Activated B cell treated with CpG ODN at 0.5 μM for 24 hours (primary cell): ENCODE measurements at places on chromosomes 11 and 22.

GRCh38 chr11:515131-515530, 8.1 kb upstream of the RNH1 start:
- no peak for DNase-seq

- DNase-seq = no peak
Measured at GRCh38 chr11:125559888-125560287, 9.4 kb upstream of the EI24 start.

DNA sequence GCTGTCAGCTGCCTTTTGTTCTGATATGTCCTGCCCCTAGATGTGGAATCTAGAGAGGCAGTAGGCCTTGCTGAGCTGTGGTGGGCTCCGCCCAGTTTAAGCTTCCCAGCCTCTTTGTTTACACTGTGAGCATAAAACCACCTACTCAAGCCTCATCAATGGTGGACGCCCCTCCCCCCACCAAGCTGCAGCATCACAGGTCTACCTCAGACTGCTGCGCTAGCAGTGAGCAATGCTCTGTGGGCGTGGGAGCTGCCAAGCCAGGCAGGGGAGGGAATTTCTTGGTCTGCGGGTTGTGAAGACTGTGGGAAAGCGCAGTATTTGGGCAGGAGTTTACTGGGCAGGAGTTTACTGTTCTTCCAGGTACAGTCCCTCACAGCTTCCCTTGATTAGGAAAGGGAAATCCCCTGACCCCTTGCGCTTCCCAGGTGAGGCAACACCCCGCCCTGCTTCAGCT, 98.5 kb downstream of the SMCO4 start:
- no peak for DNase-seq

GRCh38 chr22:29936186-29936585, 53.2 kb downstream of the MTMR3 start:
- no peak for DNase-seq

DNA sequence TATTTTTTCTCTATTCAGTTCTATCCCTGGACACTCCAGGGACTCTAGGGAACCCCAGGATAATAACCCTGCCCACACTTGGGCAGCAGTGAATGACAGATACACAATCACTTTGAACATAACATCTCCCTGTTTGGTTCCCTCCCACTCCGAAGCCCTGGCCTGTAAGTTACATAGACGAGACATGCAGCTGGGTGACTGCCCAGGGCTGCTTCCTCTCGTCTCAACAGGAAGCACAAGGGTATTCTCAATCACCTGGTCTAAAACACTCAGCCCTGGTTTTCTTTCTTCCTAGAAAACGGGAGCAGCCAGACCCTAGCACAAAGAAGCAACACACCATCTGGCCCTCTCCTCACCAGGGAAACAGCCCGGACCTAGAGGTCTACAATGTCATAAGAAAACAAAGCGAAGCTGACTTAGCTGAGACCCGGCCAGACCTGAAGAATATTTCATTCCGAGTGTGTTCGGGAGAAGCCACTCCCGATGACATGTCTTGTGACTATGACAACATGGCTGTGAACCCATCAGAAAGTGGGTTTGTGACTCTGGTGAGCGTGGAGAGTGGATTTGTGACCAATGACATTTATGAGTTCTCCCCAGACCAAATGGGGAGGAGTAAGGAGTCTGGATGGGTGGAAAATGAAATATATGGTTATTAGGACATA, 19.4 kb downstream of the LAYN start:
- DNase-seq = no peak

GRCh38 chr11:46414879-46415278, 23.3 kb upstream of the CHRM4 start:
- DNase-seq = no peak

DNA sequence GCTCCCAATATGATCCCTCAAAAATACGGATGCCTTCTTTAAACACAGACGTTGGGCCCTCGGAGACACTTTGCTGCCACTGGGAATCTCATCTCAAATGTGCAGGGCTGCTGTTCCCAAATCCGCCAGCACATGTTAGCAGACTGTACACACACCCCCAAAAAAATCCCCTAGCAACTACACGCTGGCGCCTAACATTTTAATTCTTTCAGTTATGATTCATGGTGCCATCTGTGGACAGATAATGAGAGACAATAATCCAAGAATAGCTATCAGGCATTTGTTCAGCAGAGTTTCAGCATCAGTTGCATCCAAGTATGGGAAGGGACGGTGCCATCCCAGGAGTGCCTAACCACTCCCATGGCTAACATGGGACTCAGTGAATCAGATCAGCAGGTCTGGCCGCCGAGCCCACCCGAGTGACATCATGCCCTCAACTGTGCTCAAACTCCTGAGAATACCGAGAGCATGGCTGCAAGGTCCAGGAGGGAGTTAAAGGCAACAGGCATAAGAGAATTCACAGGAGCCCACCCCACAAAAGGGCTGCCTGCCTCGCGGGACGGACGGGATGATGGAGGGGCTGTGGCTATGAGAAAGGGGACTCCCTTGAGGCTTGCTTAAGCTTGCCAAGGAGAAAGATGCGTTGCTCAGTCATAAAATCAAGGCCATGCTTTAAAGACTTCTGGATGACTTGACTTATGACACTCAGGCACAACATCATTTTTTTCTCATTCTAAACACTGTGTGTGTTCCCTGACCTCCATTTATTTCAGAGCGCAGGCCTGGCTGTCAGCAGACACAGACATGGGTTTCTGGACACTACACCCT, 337.0 kb downstream of the SHANK2 start:
- DNase-seq = no peak

GRCh38 chr11:94831529-94831928, 63.4 kb downstream of the AMOTL1 start:
- no peak for DNase-seq

GRCh38 chr11:67349457-67349856, 3.9 kb downstream of the POLD4 start:
- no peak for DNase-seq

DNA sequence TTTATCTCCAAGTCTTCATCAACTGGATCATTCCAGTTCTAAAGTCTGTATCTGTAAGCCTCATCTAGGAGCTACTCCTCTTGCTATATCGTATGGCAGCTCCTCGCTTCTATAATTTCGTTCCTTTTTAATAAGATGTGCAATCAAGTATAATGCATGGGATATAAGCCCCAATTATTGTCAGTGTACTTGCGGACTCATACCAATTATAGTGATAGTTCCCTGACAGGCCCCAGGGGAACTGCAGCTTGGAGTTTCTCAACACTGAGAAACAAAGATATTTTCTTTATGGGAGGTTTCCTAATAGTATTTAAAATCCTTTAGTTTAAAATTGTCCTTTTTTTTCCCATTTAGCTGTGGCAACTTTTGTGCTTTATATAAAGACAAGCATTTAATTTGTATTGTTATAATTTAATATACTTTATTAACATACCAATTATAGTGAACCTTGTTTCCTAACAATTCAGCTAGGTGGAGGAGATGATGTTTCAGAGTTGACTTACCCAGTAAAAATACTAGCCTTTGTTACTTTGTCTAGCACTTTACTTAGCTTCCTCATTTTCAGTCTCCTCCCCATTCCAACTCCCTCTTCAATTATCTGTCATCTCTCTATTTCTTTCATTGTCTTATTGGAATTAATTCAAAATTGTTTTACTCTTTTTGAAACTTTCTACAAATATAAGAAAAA, 25.3 kb upstream of the DDX17 start:
- no peak for DNase-seq

DNA sequence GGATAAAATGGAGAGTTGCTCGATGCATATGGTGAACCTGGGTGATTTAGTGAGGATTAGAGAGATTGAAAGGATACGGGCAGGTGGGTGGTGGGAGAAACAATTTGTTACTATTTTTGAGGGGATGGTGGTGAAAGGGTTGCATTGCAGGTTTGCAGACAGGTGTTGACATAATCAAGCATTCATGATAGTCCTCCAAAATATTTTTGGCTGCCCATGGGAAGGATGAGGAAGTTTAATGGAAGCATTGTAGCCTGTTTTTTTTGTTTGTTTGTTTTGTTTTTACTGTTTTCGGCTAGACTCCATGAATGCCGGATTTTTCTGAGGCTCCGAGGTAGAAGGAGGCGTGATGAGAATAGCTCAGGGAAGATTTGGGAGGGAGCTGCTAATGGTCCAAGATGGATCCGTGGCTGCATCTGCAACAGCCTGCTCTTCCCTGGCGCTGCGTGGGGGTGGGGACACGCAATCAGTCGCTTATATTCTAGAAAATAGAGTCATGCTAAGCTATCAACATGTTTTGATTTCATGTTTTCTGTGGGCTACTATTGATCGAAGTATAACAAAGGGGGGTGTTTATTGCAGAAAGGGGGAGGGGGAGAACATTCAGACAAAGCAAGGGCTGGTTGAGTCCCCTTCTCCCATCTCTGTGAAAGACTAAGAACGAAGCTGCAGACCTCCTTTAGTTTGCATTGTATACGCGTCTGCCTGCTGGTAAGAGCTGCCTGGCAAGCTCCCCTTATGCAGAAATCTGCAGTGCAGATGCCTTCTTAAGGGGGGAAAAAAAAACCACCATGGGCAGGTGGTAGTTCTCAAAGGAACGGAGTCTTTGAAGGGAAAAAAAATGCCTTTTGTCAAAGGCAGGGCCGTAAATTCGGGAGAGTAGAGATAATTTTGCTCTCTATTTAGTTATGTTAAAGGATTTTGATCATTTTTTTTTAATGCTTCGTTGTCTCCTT, 1.0 kb downstream of the RTN3 start:
- DNase-seq = no peak

- no peak for DNase-seq
Measured at GRCh38 chr11:72319261-72319660, 75.3 kb upstream of the PHOX2A start.

GRCh38 chr11:124880958-124881357, 15.7 kb downstream of the ROBO3 start:
- DNase-seq = no peak

DNA sequence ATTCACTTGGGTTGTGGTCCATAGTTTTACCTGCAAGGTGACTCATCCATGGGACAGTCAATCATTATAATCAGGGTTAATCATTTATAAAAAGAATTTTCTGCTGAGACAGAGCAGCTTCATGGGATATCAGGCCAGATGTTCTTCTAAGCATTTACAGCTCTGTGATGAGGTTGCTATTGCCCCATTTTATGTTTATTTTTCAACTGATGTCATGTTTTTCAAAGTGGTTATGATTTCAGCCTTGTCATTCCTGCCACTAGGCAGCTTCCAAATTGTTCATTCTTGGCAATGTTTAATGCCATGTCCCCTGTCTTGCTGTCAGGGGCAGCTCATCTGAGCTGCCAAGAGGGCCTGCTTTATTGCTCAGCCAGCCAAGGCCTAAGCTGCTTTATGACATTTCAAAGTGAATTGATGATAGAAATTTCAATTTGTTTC, 35.9 kb upstream of the ZBED5 start:
- no peak for DNase-seq

DNA sequence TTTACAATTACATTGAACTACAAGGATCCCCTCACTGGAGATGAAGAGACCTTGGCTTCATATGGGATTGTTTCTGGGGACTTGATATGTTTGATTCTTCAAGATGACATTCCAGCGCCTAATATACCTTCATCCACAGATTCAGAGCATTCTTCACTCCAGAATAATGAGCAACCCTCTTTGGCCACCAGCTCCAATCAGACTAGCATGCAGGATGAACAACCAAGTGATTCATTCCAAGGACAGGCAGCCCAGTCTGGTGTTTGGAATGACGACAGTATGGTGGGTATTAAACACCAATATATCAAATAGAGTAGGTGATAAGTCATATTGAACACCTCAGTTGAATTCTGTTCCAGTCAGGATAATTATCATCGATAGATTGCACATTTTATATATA, 4.4 kb downstream of the FBXO7 start:
- no peak for DNase-seq

- DNase-seq = no peak
Measured at GRCh38 chr11:46666516-46666915, 33.9 kb downstream of the ARHGAP1 start.

- no peak for DNase-seq
Measured at GRCh38 chr22:30574997-30575671, 669 bp upstream of the GAL3ST1 start.

GRCh38 chr11:13104619-13105236, 95.6 kb downstream of the RASSF10 start:
- no peak for DNase-seq

DNA sequence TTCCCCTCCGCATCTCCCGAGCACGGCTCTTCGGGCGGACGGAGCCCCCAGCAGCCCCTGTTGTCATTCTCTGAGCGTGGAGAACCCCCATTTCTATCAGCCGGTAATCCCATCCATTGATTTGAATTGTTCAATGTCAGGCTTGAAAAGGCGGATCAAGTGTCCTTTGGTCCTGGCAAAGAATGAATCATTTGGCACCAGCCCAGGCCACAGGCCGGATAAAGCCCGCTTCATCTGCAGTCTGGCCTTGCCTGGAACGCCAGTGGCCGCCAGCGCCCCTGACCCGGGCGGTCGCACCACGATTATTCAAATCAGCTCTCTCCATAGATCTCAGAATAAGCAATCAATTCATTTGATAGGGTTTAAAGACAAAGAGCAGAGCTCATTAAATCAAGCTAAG, 188.9 kb downstream of the BRD1 start:
- DNase-seq = no peak

DNA sequence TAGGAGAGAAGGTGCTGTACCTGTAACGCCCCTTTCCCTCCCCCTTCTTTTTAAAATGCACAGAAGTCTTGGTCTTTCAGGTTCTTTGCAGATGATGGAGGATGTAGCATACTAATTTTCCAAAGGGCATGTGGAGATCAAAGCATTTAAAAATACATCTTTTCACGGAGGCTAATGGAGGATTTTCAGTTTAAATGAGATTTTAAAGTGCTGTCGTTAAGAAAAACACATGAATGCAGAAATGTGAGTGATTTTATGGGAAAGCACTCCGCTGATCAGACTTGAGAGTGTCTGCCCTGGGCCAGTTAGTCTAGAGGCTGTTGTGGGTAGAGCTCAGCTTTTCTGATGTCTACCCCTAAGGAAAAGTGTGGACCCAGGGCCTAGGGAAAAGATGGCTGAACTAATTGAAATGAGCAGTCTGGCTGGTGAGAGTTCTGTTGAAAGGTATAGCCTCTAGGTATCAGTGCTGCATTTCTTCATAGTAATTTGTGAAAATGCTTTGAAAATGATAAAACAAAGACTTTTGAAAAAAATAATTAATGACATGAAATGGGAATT, 2.5 kb downstream of the AMOTL1 start:
- DNase-seq = no peak

DNA sequence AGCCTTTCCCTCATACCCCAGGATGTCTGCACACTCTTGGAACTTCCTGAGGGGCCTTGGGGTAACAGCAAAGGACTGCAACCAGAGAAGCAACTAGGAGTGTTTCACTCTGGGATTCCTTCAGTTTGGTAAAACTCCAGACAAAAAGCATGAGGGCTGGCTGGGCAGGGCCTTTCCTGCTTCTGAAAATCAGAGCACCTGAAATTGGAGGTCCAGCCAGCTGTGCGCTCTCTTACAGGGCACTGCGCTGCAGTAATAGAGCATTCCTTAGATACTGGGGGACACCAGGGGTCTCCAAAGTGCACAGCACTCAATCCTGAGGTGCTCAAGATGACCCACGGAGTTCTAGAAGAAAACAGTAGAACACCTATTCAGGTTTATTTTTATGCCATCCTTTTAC, 49.7 kb downstream of the PLEKHA7 start:
- DNase-seq = no peak
